Activated naive CD8-positive, alpha-beta T cell treated with anti-CD3 and anti-CD28 coated beads for 36 hours (primary cell): ENCODE measurements at places on chromosomes 7 and 10. TPM values are rescaled to one million over a fixed set of nuclear protein-coding genes. Genes with fewer than 3 reads are reported as not detected.
A peak's percentile ranks its signal among the peaks of the same experiment; 100 is the strongest.

SLIT1 gene
- 0.08 TPM for total RNA-seq

GRCh38 chr7:44727158-44727936, 21.3 kb upstream of the ZMIZ2 start:
- H3K27me3 ChIP-seq: peaks cover 4% of the 10 kb centered on the region
- H3K4me3 ChIP-seq: no peak overlapping the region
- no peak for DNase-seq
- no peaks in the 10 kb centered on the region for H3K4me1 ChIP-seq

GRCh38 chr10:88582806-88583583, at the start of gene RNLS:
Gene RNLS (minus strand): TSS chr10:88583318.
- no peaks in the 10 kb centered on the region for H3K27me3 ChIP-seq
- H3K27ac ChIP-seq: peak within 1 kb of the TSS; percentile 88
- H3K4me3 ChIP-seq: peak within 1 kb of the TSS; percentile 79
- peak; percentile 68 for DNase-seq
- H3K4me1 ChIP-seq: peaks cover 5% of the 10 kb centered on the region
- peaks cover 7% of the 10 kb centered on the region for H3K36me3 ChIP-seq

- H3K4me1 ChIP-seq: peaks cover 6% of the 10 kb centered on the region
- H3K4me3 ChIP-seq: no peak overlapping the region
- DNase-seq: no peak
- no peak overlapping the region for H3K27ac ChIP-seq
Measured at GRCh38 chr7:26670290-26670689, 194.1 kb downstream of the SKAP2 start.

- DNase-seq: no peak
- H3K27ac ChIP-seq: no peak overlapping the region
Measured at GRCh38 chr7:5437348-5437892, 13.8 kb upstream of the TNRC18 start.
